ENCODE measurements at places on chromosomes 3 and 15. TPM values are rescaled to one million over a fixed set of nuclear protein-coding genes. Genes with fewer than 3 reads are reported as not detected.

Gene CYP8B1
- not detected for total RNA-seq

Gene CCDC9B
- total RNA-seq, result 5.4 TPM

Gene NMB
- total RNA-seq, result 3.4 TPM

Gene IL5RA
- total RNA-seq, result 0.80 TPM

DNA sequence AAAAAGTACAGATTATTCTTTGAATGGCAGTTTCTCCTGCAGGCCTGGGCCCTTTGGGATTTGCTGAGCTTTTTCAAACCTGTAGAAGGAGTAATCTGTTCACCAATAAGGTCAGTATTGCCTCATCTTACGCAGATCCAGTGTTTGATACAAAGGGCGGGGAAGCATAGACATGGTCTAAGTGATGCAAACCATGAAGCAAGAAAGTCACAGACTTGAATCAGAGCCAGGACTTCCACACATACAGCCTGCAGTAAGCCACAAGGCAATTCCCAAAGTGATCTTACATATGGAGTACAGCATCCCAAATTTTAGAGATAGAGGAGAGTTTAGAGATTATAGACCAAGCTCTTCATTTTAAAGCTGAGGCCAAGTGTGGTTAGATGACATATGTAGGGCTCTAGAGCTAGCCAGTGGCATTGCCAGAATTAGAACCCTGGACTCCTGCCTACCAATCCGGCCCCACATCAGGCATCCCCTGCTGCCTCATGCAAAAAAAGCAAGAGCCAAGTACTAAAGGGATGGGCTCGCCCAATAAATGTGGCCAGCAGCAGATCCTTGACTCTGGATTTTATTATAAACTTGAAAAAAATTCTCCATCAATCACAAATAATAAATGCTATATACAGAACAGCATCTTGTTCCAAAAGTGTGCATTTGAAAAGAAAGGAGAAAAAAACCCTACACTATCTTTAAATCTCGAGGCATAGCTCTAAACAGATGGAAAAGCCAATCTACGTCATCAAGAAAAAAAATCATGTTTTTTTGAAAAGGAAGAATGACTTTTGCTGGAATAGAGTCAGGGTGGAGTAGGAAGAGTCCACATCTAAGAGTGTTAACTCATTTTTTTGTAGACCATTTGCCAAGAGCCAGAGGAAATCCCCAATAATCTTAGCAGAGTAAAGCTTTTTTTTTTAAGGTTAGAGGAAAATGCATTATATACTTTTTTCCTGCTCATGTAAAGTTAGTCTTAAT, 24.0 kb downstream of the ABI3BP start:
- DNase-seq, result no peak

DNA sequence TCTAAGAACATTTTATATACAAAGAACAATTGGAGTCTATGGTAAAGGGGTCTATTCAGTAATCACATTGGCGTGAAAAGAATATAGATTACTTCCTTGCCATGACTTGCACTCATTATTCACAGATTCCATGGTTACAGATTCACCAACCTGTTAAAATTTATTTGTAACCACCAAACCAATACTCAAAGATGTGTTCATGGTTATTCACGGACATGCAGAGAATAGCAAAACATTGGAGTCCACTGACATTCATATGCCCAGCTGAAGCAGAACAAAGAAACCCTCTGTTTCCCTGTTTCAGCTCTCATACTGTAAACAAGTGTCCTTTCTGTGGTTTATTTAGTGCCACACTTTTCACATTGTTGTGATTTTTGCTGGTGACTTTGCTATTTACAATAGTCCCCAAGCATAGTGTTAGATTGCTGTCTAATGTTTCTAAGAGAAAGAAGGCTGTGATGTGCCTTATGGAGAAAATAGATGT, 185.8 kb upstream of the TTC14 start:
- DNase-seq, result no peak

Gene TMCO5A
- not detected for total RNA-seq

Gene FSTL1
- 476 TPM for total RNA-seq

DNA sequence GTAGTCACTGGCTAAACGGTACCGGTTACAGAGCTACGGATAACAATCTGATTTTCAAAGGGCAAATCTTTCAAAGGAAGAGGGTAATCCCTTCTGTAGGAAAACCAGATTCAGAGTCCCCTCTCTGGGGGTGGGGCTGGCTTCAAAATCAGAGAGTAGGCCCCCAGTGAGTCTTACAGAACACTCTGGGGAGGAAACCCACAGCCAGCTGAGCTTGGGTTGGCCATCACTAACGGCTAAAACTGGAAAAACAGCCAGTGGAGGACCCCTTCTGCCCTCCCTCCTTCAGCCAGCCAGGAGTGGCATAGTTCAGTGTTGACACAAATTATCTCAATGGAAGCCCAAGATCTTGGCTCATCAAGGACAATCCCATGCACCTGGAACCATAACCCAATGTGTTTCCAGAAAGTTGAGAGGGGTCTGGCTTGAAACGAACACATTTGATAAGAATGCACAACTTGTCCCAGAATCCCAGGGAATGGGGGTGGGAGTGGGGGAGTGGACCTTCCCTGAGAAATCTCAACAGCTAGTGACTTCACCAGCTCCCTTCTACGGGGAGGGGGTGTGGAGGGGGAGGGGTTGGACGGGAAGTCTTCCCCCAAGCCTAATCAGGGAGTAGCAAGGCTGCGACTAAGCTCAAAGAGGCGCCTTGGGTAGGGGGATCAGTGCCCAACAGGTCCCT, 1.0 kb downstream of the RASL12 start:
- DNase-seq, result no peak

DNA sequence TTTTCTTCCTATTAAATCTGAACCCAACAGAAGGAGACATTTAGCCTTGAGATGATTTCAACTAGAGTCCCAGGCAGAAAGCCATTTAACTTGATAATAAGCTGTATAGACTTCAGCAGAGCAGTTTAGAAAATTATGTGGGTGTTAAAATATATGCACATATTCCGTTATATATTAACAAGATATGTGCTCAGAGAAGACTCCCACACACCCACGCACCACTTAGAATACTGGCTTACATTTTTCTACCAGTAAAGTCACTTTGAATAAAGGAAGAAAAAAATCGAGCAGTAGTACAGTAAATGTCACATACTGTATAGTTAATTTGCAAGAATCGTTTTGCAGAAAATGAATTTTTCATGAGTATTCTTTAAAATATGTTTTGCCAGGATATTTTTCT, 599.3 kb downstream of the FGF12 start:
- no peak for DNase-seq

DNA sequence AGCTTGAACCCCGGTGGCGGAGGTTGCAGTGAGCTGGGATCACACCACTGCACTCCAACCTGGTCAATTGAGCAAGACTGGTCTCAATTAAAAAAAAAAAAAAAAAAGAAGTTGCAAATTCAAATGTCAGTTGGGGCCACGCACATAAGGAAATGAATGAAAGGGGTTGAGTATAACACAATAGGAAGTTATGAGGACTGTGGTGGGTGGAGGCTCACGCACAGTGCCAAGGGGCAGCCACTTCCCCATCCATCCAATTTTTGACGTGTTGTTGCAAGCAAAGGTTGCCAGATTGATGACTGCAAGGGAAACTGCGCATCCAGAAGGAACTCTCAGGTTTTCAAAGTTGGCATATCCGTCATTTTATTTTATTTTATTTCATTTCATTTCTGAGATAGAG, 532.2 kb downstream of the NTRK3 start:
- no peak for DNase-seq

Gene TMEM207
- not detected for total RNA-seq

Gene SLCO2A1
- 4.8 TPM for total RNA-seq
